ENCODE measurements at places on chromosomes 1 and 21. TPM values are rescaled to one million over a fixed set of nuclear protein-coding genes. Genes with fewer than 3 reads are reported as not detected.

The EDN2 gene
- total RNA-seq = 0.22 TPM

The CACNA1S gene
- total RNA-seq = 0.04 TPM

The COPA gene
- total RNA-seq = 118 TPM

DNA sequence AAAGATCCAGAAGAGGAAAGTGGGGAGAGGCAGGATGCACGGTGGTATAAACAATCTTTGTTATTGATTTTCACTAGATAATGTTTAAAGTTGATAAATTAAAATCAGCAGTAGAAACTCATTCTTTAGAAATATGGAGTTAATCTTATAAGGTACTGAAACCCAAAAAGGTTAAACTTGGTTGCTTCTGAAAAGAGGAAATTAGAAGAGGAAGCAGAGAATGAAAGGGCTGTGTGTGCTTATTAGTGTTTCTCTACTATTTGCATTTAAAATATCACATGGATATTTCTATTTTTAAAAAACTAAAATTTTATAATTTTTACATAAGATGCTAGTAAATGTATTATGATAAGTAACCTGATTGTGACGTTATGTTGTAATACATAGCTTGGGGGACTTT, 24.4 kb downstream of the C1orf141 start:
- no peak for DNase-seq
- no peak overlapping the region for H3K4me3 ChIP-seq
- H3K36me3 ChIP-seq = no peaks in the 10 kb centered on the region

GRCh38 chr1:210711825-210712612, 383.3 kb downstream of the HHAT start:
- H3K4me1 ChIP-seq = no peaks in the 10 kb centered on the region
- no peaks in the 10 kb centered on the region for H3K36me3 ChIP-seq
- no peak overlapping the region for H3K27ac ChIP-seq
- H3K27me3 ChIP-seq = no peaks in the 10 kb centered on the region
- no peak overlapping the region for H3K4me3 ChIP-seq

- H3K36me3 ChIP-seq = no peaks in the 10 kb centered on the region
- H3K27me3 ChIP-seq = no peaks in the 10 kb centered on the region
- H3K4me3 ChIP-seq = no peak overlapping the region
- no peaks in the 10 kb centered on the region for H3K4me1 ChIP-seq
- DNase-seq = no peak
These were observed 45.3 kb upstream of the FBXO28 start for GRCh38 chr1:224068458-224069072.

GRCh38 chr1:23249787-23250454, 32.6 kb upstream of the HTR1D start:
- no peak for DNase-seq
- H3K36me3 ChIP-seq = no peaks in the 10 kb centered on the region

GRCh38 chr1:64006276-64007051, 197.0 kb upstream of the UBE2U start:
- DNase-seq = no peak
- no peaks in the 10 kb centered on the region for H3K27me3 ChIP-seq
- peaks cover 21% of the 10 kb centered on the region for H3K36me3 ChIP-seq
- H3K4me3 ChIP-seq = no peak overlapping the region
- peaks cover 13% of the 10 kb centered on the region for H3K4me1 ChIP-seq

DNA sequence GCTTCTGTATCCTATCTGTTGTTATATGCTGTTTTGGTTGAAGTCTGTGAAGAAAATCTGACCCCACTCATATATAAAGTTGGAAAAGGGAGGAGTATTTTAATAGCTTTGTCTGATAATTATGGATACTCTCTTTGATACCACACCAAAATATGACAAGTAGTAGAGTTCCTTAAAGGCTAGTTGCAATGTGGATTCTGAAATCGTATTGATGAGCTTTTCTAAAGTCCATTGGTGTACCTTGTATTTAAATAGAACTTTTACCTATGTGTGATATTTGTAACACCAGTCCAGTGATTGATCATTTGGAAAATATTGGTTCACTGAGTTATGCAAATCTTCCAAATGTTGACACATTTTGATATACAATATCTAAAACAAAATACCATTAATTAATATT, 7.7 kb downstream of the GAS5 start:
- no peak for DNase-seq
- no peak overlapping the region for H3K27ac ChIP-seq
- no peak overlapping the region for H3K4me3 ChIP-seq
- H3K27me3 ChIP-seq = no peaks in the 10 kb centered on the region

GRCh38 chr1:154988058-154988954, 5.1 kb upstream of the LENEP start:
- DNase-seq = no peak
- H3K27me3 ChIP-seq = no peaks in the 10 kb centered on the region
- no peaks in the 10 kb centered on the region for H3K4me1 ChIP-seq
- H3K4me3 ChIP-seq = no peak overlapping the region

DNA sequence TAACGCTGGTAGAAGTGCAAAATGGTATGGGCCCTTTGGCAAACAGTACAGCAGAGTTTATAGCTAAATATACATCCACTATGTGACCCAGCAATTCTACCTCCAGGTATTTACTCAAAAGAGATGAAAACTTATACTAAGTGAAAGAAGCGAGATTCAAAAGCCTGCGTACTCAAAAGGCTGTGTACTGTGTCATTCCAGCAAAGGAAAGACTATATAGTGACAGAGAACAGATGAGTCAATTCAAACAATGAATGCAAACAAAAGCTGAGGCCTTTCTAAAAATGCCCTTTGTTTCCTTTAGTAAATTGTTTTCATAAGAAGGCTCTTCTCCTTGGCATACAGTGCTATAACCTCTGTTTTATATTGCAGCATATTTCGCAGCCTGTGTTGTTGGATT, 268.8 kb upstream of the CSF3R start:
- H3K36me3 ChIP-seq = no peaks in the 10 kb centered on the region
- no peak for DNase-seq
- no peak overlapping the region for H3K27ac ChIP-seq

DNA sequence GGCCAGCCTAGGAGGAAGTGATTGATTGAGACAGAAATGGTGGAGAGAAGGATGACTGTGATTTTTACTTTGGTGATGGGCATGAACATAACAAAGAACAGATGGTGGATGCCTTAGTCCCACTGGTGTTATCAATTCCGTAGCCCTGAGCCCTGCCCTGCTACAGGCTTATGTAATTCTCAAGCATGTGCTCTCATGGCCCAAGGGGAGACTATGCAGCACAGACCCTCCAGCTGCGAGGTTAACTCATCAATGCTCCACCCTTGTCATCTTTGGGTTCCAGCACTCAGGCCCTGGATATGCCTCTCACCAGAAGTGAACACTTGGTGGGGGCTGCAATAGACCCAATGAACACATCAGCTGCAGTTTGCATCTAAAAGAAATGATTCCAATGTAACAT, 62.7 kb upstream of the LRRC8D start:
- H3K4me3 ChIP-seq = no peak overlapping the region
- H3K27ac ChIP-seq = no peak overlapping the region
- H3K4me1 ChIP-seq = no peaks in the 10 kb centered on the region
- peaks cover 4% of the 10 kb centered on the region for H3K36me3 ChIP-seq

GRCh38 chr21:45979651-45980050, 1.9 kb upstream of the COL6A1 start:
- no peak for DNase-seq
- peaks cover 4% of the 10 kb centered on the region for H3K36me3 ChIP-seq
- no peaks in the 10 kb centered on the region for H3K27me3 ChIP-seq
- H3K4me3 ChIP-seq = no peak overlapping the region
- no peak overlapping the region for H3K27ac ChIP-seq

Data from H9 (cell line).